ENCODE measurements at places on chromosomes 12 and 14. TPM values are rescaled to one million over a fixed set of nuclear protein-coding genes. Genes with fewer than 3 reads are reported as not detected.

SUPT16H gene
- polyA plus RNA-seq, result 158 TPM

DNA sequence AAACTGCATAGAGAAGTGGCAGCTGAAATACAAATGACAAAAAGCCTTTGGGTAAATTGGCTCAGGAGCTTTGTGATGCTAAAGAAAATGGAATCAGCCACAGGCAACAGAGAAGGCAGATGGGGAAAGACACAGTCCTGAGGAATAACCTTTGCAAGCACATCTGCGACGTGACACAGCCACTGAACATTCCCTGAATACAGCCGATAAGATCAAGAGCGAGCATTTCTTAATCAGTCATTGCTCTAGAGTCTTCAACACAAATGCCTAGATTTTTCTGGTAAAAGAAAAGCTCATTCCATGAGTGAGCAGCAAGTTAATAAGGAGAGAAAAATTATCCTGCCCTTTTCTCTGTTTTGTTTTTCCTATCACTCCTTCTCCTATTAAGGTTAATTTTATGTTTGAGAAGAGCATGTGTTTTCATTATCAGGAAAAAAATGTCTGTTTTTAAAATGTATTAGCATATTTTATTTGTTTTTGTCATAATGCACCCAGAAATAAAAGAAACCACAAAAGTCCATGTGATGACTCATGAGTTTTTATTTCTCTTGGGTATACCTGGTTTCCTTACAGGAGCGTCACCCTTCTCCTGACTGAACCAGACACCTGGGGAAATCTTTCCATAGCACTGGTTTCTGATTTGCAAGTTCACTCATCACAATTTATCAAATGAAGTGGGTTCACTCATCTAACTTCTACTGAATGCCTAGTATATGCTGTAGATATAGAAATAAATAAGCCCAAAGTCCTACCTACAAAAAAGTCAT, 45.4 kb upstream of the PCED1B start:
- no peak for DNase-seq

DNA sequence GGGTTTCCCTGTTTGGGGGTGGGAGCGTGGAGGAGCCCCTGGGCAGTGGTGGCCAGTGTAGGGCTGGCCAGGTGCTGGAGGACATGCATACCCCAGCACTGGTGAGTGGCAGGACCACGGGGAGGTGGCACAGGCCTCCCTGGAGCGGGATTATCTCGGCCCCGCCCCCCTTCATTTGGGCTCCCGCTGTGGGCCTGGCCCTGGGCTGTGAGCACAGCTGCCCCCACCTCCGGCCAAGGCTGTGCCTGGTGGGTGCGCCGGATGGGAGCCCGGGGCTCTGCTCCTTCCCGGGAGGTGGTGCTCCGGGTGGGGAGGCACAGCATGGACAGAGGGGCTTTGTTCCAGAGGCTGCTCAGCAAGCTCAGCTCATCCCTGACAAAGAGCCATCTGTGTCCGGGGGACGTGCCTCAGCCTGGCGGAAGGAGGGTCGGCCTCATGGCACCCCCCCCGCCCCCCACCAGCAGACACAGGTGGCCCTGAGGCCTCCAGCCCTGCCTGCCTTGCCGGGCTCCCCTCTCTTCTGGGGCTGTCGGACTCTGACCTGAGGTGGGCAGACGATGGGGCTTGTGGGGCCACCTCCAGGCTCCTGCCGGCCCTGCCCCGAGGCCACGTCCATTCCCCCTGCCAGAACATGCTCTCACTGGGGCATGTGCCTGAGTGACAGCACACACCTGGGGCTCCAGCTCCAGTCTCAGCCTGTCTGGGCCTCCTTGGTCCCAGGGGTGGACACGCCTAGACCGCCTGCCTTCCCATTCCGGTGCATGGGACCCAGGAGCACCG, 8.4 kb downstream of the TEDC1 start:
- no peak for DNase-seq

DNA sequence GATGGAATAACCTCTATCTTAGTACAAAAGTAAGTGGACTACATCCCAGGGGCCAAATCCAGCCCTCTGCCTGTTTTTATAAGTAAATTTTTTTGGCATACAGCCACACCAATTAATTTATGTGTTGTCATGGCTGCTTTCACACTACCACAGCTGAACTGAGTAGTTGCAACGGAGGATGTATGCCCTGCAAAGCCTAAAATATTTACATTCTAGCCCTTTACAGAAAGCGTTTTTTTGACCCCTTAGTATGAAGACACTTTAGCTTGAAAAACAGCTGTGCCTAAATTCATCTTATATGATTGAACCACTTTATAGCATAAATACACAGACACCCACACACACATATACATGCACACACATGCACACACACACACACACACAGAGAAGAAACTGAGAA, 501.6 kb downstream of the EGLN3 start:
- no peak for DNase-seq

DNA sequence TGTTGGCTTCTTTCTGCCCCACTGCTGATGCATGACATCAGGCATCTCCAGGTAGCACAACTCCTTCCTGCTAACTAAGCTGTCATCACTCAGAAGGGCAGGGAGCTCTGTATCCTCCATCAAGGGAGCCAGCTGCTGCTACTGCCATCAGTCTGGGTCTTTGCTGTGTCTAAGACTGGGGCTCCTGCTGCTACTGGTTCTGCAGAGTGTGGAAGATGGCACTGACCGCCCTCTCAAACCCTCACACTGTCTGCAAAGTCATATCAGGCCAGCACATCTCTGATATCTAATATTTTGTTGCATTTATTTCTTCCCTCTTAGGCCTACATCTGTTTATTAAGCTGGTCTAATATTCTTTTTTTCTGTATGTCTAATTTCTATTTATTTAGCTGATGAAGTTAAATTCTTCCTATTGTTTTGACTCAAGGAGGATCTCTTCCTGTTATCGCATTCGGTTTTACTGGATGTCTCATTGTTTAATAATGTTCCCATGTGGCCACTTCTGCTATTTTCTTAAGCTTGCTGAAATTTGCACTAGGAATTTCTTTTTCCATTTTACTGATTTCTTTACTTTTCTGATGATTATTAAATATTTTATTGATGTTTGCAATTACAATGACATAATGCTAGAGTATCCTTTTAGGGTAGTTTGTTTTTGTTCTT, 7.6 kb upstream of the E2F7 start:
- DNase-seq, result no peak

GRCh38 chr12:82383930-82384552, 25.7 kb downstream of the METTL25 start:
- DNase-seq, result no peak

- no peak for DNase-seq
Observed at GRCh38 chr12:77996670-77997069, 166.0 kb downstream of the NAV3 start.

DNA sequence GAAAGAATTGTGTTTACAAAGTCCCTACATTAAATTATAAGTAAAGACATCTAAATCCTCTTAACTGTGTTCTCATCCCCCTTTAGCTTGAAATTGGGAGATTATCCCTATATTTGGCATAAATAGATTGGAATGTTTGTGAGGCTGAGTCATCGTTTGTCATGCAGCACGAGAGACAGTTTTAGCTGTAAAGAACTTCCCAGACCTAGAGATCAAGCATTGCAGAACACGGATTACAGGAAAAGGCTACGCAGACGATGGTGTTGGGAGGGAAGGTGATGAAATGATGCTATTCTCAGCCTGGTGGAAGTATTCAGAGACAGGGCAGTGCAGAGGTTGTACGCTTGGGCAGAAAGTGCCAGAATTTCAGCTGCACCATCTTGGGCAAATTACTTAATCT, 93.8 kb downstream of the PTPRB start:
- no peak for DNase-seq

All from left renal pelvis (tissue), 4 donors.